ENCODE measurements at places on chromosomes 6 and 20.

DNA sequence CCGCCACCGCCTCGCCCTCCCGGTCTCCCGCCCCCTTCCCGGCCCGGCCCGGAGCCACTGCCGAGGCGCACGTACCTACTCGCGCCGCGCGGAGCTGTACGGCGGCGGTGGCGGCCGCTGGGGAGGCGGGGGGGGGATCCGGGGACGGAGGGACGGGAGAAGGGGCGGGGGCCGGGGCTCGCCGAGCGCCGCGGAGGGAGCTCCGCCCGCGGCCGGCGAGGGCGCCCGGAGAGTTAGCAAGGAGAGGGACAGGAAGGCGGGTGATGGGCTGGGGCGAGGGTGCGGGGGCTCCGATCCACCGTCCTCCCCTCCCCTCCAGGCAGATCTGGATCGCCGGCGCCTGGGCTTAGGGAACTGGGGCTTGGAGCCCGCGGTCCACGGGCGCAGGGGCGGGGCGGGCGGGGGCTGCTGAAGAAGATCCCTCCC is 548 bp upstream of the TMEM74B start:
- DNase-seq: no peak

DNA sequence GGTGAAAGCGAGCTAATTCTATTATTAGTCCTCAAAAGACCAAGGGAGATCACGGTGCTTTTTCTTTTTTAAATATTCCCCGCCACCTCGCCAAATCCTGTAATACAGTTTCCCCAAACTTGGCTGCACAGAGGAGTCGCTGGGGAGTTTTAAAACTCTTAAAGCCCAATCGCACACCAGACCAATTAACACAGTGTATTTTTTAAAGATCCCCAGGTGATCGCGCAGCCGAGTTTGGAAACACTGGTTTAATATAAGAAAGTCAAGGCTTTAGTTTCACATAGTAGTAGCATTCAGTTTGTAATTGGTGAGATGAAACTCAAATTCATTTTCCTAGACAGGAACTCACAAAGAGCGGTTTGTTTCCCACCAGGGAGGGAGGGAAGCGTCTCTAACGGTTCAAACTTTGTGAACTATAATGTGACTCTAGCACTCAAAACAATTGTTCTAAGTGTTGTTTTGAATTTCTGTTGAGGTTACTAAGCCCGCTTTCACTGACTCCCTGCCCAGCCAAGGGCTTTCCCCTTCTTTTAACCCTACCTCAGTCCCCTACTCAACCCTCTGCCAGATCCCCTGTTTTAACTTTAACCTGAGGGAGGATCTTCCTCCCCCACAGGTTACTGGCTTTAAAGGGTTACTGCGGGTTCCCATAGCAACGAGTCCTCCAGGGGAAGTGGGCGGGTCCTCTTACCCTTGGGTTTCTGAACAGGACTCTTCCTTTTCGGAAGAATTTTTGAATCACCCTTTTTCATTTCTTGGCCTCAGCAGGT is 25.7 kb upstream of the BTBD3 start:
- no peak for DNase-seq

- DNase-seq: no peak
Observed at GRCh38 chr20:4011226-4011975, 4.0 kb downstream of the RNF24 start.

DNA sequence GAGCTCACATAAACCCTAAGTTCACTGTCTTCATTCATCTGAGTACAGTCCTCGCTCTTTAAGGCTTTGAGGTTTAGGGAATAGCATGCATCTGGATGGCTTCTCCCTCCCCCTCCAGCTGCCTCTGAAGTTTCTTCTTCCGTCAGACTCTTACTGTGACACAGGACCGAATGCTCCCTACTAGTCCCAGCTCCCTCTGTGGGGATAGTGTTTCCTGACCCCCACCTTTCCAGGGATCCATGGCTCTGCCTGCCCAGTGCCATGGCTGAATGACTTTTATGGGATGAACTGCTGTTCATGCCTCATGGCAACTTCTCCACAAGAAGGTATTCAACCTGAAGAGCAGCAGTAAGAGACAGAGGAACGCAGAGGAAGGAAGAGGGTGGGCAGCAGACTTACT is 79.8 kb upstream of the EMILIN3 start:
- DNase-seq: no peak

- no peak for DNase-seq
Observed at GRCh38 chr20:46789339-46790028, 80.0 kb downstream of the SLC2A10 start.

DNA sequence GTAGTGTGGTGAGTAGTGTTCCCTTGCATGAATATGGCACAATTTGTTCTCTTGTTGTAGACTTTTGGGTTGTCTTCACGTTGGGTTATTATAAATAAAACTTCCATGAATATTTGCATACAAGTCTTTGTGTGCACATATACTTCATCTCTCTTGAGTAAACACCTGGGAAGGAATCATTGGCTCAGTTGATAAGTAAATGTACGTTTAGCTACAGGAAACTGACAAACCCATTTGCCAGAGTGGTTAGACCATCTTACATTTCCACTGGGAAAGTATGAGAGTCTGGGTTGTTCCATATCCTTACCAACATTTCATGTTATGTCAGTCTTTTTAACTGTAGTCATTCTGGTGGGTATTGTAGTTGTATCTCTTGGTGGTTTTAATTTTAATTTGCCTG is 119.2 kb downstream of the SLX4IP start:
- DNase-seq: no peak

DNA sequence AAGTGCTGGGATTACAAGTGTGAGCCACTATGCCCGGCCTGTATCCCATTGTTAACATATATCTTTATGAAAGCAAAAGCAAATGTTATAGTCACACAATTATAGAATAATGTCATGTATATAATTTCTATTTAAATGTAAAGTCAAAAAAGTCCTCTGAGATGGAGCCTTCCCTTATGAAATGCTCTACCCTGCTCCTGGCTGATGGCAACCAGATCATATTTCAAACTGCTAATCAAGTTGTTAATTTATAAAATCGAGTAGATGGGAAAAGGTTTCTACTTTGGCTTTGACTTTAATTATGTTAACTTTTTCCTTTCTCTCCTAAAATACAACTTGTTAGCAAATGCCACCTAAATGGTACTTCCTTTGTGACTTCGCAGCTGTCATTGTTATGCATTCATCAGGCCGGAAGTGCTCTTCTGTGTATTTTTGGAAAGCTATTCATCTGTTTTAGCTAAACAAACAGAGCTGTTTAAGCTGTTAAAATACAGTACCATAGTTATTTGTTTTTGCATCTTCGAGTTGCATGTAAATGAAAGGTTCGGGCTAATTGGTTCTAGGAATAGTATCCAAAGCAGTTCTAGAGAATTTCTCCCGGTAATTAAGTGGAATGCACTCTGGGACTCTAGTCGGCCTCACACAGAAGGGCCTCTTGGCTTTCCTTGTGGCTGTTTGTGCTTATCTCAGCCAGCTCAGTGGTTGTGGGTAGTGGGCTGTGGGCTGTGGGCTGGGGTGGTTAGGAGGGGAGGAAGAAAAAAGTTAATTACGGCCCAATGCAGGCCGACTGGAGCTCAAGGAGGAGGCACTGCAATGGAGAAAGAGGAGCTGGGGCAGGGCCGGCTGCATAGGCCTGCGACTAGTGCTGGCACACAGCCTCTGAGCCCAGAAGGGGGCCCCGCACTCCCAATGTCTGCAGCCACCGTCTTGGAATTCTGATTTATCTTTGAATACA is 34.8 kb downstream of the SLC35D3 start:
- no peak for DNase-seq

- DNase-seq: no peak
Observed at GRCh38 chr6:1759870-1760269, 150.2 kb downstream of the FOXC1 start.

DNA sequence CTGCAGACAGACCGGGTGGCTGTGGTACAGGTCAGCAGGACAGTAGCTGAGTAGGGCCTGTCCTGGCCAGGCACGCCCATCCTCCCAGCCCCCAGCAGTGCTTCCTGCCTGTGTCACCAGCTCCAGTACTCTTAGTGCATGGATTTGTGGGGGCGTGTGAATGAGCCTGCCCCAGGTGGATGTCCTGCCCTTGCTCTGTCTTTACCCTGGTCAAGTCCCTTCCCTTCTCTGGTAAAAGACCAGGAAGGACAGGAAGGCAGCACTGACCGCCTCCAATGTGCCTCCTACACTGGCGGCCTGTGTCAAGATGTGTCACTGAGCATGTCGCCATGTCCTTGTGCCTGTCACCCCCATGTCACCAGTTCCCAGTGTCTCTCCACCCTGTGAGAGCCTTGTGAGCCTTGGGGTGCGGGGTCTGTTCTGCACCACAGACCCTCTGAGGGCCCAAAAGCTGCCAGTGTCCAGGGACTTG is 11.9 kb downstream of the TEAD3 start:
- DNase-seq: no peak

GRCh38 chr6:63307581-63308246 is 12.1 kb downstream of the LGSN start:
- DNase-seq: no peak

- DNase-seq: no peak
Observed at GRCh38 chr6:53300656-53301551, 47.8 kb downstream of the ELOVL5 start.

- peak; percentile 38 for DNase-seq
Observed at GRCh38 chr20:4130404-4131189, 115.2 kb upstream of the RNF24 start.

DNA sequence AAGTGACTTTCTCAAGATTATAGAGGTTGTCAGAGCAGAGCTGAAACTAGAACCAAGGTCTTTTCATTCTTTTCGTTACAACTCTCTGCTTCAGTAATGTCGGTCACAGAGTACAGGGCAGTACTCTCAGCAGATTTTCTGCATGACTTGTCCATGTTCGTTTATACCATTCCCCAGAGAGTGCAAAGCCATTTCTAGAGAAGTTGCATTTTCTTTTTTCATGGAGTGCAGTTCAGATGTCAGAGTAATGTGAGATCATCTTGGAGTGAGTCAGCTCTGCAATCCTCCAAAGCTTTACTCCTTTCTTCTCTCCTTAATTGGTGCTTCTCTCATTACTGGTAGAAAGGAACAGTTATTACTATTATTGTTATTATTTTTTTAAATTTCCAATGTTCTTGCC is 115.6 kb upstream of the B3GAT2 start:
- DNase-seq: no peak

GRCh38 chr6:4371207-4371921 is 236.0 kb upstream of the ECI2 start:
- DNase-seq: no peak

- no peak for DNase-seq
Observed at GRCh38 chr6:10385524-10386132, 29.2 kb downstream of the TFAP2A start.

DNA sequence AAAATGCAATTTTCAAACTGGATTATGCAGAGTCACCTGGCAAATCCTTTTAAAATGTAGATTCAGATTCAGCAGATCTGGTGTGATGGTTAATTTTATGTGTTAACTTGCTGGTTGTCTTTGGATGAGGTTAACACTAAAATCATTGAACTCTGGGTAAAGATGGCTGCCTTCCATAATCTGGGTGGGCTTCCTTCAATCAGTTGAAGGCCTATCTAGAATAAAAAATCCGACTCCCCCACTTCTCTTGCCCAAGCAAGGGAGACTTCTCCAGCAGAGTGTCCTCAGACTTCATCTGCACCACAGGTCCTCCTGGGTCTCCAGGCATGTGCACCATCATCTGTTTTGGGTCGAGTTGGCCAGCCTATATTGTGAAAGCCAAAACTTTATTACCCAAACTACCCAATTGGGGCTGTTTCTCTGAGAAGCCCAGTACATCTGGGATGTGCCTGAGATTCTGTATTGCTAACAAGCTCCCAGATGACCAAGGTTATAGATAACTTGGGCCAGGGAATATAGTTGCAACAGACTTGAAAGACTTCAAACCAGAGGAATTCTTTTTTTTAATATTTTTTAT is 1.6 kb upstream of the SLC17A5 start:
- DNase-seq: no peak

- peak; percentile 26 for DNase-seq
Observed at GRCh38 chr6:167699141-167699931, 127.4 kb upstream of the AFDN start.

DNA sequence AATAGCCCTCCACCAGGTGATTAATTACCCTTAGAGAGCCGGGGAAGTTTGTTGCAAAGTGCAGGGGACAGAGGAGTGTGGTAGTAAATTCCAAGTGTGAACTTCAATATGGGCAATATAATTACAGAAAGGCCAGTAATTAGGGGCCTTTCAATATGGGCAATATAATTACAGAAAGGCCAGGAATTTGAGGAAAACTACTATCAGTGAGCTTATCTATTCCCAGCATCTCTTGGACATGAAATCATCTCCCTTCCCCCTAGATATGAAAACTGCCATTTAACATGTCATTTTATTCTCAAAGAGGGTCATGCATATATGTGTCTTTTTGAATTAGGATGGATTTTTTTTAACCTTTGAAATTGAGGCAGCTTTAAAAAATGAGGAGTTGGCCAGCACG is 102.0 kb downstream of the FOXO3 start:
- DNase-seq: no peak

- no peak for DNase-seq
Observed at GRCh38 chr6:164066335-164066734, 651.8 kb downstream of the QKI start.

GRCh38 chr6:52331793-52332457 is 30.0 kb upstream of the PAQR8 start:
- DNase-seq: no peak

GRCh38 chr6:10759884-10760329 is 12.3 kb downstream of the TMEM14B start:
- DNase-seq: no peak

DNA sequence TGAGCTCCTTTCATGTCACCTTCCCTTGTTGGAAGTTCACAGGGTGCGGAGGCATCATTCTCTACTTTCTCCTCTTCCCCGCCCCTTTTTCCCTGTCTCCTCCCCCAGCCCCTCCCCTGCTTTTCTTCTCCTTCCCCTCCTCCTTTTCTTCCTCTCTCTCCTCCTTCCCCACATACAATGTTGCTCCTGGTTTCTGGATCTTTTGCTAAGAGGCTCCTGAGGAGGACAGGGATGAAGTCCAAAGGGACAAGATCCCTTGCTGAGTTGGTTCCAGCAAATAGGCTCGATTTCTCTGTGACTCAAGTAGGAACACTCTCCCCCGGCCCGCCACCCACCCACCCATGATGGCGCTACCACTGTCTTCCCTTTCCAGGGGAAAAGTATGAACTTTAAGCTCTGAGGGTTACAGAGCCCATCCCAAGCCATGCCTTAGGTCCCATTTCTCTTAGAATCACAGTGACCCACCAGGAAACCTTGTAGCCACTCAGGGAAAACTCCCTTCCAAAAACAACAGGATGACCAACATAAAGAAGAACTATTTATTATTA is 852 bp upstream of the TFEB start:
- DNase-seq: no peak

DNA sequence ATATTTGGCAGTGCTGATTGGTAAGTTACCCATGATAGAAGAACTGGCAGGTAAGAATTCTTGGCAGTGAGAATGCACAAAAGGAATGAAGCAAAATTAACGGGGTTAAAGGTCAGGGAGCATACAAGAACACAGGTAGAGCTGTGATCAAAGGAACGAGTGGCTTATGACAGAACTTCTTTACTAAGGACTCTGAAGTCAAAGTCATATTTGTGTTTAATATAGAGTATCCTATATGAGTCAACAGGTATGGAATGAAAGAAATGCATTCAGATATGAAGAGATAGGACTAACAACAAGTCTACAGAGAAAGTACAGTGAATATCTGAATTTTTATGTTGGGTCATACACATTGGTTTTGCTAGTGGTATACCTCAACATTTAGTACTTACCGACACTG is 209.0 kb upstream of the CITED2 start:
- DNase-seq: no peak

GRCh38 chr6:85449818-85450759 is at the start of gene NT5E:
Gene NT5E, plus strand, starts transcription at chr6:85450083. Its CDS starts 57 bp downstream, at chr6:85450140.
- peak; percentile 10 for DNase-seq

Measured in activated T-helper 9 cell treated with anti-CD3 and anti-CD28 coated beads, Interleukin-2, amount 50 U/mL, for 16 hours (primary cell).